ENCODE measurements at places on chromosomes 16 and 17. TPM values are rescaled to one million over a fixed set of nuclear protein-coding genes. Genes with fewer than 3 reads are reported as not detected.

DNA sequence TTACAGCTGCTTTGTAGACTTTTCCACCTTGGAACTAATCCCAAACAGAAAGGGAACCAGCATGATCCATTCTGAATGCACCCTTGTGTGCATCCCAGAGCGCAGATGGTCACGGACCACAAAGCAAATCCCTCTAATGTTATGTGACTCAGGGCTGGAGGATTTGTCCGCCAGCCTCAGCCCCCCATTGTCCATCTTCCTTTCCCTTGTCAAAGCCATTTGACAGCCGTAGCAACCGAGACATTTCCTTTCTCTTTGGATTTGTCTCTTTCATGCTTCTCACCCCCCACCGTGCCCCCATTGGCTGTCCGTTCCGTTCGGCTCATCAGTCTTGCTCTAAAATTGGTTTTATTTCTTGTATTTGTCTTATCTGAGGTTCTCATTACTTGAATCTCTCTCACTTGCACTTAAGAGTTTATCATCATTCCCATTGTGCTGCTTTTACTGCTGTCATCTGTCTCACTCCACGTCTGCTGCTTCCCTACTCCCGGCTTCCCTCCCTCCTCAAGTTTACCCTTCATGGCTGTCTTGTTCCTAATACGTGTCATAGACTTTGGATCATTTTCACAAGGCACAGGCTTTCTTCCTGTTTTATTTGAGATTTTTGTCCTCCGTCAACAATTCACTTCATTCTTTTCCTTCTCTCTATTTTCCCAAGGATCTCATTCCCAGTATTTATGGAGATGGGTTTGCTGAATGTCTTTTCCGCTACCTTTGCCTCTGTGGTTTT lies 163.4 kb upstream of the ERCC4 start:
- H3K27me3 ChIP-seq = peaks cover 34% of the 10 kb centered on the region
- no peak overlapping the region for H3K27ac ChIP-seq
- no peaks in the 10 kb centered on the region for H3K36me3 ChIP-seq

SMIM5 gene
- total RNA-seq = 1.7 TPM

- no peak overlapping the region for H3K4me3 ChIP-seq
- DNase-seq = no peak
- H3K36me3 ChIP-seq = peaks cover 2% of the 10 kb centered on the region
- no peak overlapping the region for H3K27ac ChIP-seq
- peaks cover 46% of the 10 kb centered on the region for H3K4me1 ChIP-seq
- H3K27me3 ChIP-seq = no peaks in the 10 kb centered on the region
Observed at GRCh38 chr17:46115699-46116098, 77.5 kb downstream of the KANSL1 start.

DNA sequence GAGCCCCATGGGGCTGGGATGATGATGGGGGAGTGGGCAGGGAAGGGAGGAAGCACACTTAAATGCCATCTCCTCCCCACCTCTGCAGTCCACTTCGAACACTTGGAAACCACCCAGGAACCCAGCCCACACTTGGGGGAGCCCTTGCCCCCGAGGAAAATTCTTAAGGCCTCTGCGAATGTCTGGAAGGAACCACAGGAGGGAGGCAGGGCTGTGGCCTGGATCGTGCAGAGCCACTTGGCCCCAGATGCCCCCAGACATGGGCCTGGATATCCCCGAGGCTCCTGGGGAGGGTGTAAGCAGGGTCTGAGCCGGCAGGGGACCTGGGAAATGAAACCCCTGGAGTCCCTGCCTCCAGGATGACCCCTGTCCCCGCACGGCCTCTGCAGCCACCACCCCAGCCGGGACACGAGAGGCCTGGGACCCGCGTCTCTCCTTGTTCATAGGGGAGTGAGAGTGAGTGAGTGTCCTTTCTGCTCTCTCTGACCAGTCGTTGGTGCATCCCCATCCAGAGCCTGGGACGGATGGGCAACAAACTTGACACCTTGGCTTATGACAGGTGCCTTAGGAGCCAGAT lies 11.8 kb upstream of the MTSS2 start:
- H3K27me3 ChIP-seq = no peaks in the 10 kb centered on the region
- peaks cover 2% of the 10 kb centered on the region for H3K36me3 ChIP-seq
- peaks cover 59% of the 10 kb centered on the region for H3K4me1 ChIP-seq
- peak overlapping the region; percentile 89 for H3K27ac ChIP-seq
- DNase-seq = no peak

- H3K27me3 ChIP-seq = peaks cover 22% of the 10 kb centered on the region
- peaks cover 6% of the 10 kb centered on the region for H3K36me3 ChIP-seq
- peak overlapping the region; percentile 81 for H3K4me3 ChIP-seq
- DNase-seq = no peak
- peak overlapping the region; percentile 40 for H3K27ac ChIP-seq
Observed at GRCh38 chr17:44362459-44362948, 1.1 kb downstream of the FAM171A2 start.

C17orf58 gene
- total RNA-seq = 6.5 TPM

DNA sequence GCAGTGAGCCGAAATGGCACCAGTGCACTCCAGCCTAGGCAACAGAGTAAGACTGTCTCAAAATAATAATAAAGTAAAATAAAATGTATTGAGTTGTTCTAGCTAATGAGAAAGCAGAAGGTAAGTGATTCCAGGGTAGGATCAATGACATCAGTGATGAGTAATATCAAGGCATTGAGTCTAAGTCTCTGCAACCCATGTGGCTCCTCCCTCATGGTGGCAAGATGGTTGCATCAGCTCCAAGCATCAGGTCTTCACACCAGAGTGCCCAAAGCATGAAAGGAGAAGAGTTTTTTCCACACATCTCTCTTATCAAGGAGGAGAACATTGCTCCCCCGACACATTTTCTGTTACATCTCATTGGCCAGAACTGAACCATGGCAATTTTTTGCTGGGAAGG lies 34.8 kb upstream of the GAS7 start:
- no peaks in the 10 kb centered on the region for H3K27me3 ChIP-seq
- no peaks in the 10 kb centered on the region for H3K36me3 ChIP-seq
- H3K4me1 ChIP-seq = no peaks in the 10 kb centered on the region
- DNase-seq = no peak
- no peak overlapping the region for H3K4me3 ChIP-seq

BTBD17 gene
- total RNA-seq = not detected

DNA sequence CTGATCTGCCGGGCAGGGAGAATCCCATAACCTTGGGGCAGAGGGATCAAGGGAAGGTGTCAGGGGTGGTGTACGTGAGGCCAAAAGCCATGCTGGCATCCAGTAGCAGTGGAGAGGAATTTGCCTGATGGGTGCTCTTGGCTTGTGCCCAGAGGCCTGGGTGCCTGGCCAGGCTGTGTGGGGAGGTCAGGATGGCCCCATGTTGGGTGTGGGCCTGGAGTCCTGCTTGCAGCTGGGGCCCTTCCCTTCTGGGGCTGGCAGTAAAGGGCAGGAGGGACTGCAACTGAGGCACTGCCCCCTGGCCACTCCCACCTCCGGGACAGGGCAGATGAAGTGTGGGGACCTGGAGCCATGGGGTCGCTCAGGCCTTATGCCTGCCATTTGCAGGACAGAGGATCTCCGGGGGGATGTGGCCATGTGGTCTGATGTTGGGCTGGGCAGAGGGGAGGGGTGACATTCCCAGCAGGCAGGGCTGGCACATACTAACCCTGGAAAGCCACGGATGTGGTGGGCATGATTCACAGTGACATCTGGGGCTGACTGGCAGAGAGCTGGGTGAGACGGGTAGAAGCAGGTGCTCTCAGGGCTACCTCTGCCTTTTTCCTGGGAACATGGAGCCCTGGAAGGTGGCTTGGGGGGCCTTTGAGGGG lies 3.5 kb downstream of the FMNL1 start:
- H3K4me1 ChIP-seq = peaks cover 10% of the 10 kb centered on the region
- H3K4me3 ChIP-seq = no peak overlapping the region
- no peaks in the 10 kb centered on the region for H3K36me3 ChIP-seq
- peaks cover 50% of the 10 kb centered on the region for H3K27me3 ChIP-seq

DNA sequence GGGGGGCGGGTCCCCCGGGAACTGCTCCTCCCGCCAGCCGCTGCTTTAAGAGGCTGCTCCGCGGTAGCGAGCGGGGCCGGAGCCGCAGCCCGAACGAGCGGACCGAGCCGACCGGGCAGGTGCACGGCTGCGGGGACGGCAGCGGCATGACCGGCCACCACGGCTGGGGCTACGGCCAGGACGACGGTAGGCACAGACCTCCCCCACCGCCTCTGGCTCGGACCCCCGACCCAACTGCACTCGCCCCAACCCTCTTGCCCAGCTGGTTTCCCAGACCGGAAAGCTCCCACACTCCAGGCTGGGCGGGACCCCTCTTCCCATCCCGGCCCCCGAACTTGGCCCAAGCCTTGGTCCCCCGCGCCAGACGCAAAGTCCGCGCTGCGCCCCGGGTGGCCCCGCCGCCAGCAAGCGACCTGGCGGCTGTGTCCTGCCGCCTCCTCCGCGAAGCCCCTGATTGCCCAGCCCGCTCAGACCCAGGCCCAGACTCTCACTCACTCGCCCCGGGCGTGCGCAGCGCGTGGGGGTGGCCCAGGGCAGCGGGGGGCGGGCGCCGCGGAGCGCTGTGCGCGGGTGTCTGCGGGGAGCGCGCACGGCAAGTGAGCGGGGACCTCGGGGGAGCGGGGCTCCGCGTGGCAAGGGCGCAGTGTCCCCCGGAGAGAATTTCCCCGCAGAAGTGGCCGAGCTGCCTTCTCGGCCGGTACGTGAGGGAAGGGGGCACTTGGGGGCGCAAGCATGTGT lies at the start of gene CA7:
Gene CA7, plus strand, starts transcription at position 73 of the 738 bp plus-strand sequence. Its CDS starts 74 bp downstream, at position 147.
- DNase-seq = no peak
- no peak within 1 kb of the TSS for H3K27ac ChIP-seq
- peak within 1 kb of the TSS; percentile 71 for H3K4me3 ChIP-seq
- H3K27me3 ChIP-seq = peaks cover 82% of the 10 kb centered on the region

SRSF1 gene
- total RNA-seq = 267 TPM

DNA sequence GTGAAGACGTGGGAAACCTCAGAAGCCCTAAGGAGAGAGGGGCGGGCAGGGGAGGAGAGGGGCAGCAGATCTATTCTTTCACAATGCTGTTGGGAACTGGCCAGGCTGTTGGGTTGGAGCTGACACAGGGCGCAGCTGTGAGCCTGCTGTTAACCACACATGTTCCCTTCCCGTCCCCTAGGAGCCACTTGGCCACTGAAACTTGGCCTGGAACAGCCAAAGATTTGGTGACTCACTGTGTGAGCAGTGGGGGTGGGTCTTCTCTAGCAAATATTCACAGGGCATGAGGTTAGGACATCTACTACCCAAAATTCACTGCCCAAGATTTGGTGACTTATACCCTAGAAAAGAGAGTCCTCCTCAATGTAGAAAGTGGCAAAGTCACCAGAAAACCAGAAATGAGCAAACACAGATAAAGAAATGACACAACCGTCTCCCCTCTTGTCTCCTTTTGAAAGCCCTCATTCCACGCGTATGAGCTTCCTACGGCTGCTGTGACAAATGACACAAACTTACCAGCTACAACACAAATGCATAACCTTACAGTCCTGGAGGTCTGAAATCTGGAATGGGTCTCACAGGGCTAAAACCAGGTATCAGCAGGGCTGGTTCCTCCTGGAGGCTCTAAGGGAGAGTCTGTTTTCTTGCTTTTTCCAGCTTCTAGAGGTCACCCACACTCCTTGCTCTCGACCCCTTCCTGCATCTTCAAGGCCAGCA lies 6.3 kb downstream of the TBC1D16 start:
- H3K36me3 ChIP-seq = no peaks in the 10 kb centered on the region
- no peak for DNase-seq
- no peaks in the 10 kb centered on the region for H3K27me3 ChIP-seq
- peaks cover 17% of the 10 kb centered on the region for H3K4me1 ChIP-seq

KRTAP2-3 gene
- total RNA-seq = 0.45 TPM

TEKT1 gene
- not detected for total RNA-seq

GRCh38 chr17:59684967-59685366 lies 22.3 kb downstream of the PTRH2 start:
- H3K36me3 ChIP-seq = peaks cover 38% of the 10 kb centered on the region
- H3K27me3 ChIP-seq = no peaks in the 10 kb centered on the region
- no peak overlapping the region for H3K27ac ChIP-seq
- no peaks in the 10 kb centered on the region for H3K4me1 ChIP-seq
- no peak overlapping the region for H3K4me3 ChIP-seq

- no peak for DNase-seq
- H3K4me3 ChIP-seq = no peak overlapping the region
- peaks cover 7% of the 10 kb centered on the region for H3K27me3 ChIP-seq
- no peaks in the 10 kb centered on the region for H3K36me3 ChIP-seq
Observed at GRCh38 chr16:78890373-78890895, 710.1 kb downstream of the MAF start.

DNA sequence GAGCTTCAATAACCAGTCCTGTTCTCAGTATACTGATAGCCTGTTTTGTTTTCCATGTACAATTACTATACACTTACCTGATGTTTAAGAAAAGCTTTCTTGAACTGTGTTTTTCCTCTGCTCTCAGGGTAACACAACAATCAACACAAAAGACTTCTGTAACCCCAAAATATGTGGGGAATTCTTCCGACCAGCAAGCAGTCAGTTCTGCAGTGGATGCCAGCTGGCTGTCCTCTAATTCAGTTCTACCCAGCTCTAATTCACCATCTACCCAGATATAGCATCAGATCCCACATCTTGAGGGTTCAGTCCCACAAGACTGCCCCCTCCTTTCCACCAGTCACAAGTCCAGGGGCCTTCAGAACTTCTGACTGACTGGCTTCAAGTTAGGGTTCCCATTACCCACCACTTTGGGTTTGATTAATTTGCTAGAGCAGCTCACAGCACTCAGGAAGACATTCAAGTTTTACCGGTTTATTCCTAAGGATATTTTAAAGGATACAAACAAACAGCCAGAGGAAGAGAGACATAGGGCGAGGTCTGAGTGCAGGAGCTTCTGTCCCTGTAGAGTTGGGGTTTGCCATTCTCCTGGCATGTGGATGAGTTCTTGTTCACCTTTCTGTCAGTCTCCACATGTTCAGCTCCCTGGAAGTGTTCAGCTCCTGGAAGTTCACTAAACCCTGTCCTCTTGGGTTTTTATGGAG lies 178.2 kb downstream of the CHD9 start:
- H3K4me1 ChIP-seq = peaks cover 23% of the 10 kb centered on the region
- H3K4me3 ChIP-seq = no peak overlapping the region
- H3K27ac ChIP-seq = peak overlapping the region; percentile 52
- H3K36me3 ChIP-seq = peaks cover 50% of the 10 kb centered on the region
- H3K27me3 ChIP-seq = no peaks in the 10 kb centered on the region

- H3K27me3 ChIP-seq = no peaks in the 10 kb centered on the region
- DNase-seq = no peak
- H3K36me3 ChIP-seq = no peaks in the 10 kb centered on the region
- no peak overlapping the region for H3K27ac ChIP-seq
- no peaks in the 10 kb centered on the region for H3K4me1 ChIP-seq
Observed at GRCh38 chr16:55453909-55454308, 25.1 kb upstream of the MMP2 start.

DNA sequence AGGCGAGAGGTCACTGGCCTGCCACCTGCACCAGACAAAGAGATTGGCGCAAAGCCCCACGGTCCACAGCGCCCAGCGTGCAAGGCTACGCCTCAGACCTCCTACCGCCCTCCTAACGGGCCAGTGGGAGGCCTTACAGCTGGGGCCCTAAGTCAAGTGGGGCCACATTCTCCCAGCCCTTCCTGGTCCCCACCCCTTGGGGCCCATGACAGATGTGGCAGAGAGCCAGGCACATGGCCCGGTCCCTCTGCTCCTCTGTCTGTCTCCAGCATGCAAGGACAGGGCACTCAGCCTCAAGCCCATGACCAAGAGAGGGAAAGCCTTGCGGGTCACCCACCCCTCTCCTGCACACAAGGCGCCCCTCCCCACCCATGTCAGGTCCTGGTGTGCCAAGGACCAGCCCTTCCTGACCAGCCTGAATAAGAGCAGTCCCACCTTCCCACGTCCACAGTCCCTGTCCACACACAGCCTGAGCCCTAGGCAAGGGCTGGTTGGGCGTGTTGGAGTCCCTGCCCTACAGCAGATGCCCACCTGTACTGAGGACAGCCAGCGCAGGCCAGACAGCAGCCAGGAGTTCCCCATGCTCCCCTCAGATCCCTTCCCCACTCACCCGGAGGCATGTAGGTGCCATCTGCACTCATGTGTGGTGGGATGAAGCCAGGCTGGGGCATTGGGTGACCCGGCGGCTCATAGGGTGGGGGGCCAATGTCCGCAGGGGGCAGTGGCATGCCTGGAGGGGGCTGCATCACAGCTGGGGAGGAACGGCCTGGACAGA lies 25.3 kb downstream of the CDIP1 start:
- no peaks in the 10 kb centered on the region for H3K27me3 ChIP-seq
- H3K36me3 ChIP-seq = peaks cover 2% of the 10 kb centered on the region
- H3K27ac ChIP-seq = no peak overlapping the region
- no peaks in the 10 kb centered on the region for H3K4me1 ChIP-seq

Data from mesothelial cell of epicardium (in vitro differentiated cells).